ENCODE measurements at places on chromosomes 6 and 20.

- DNase-seq, result no peak
Measured at GRCh38 chr20:16216227-16216913, 356.9 kb downstream of the KIF16B start.

- no peak for DNase-seq
Measured at GRCh38 chr6:43999628-44000027, 127.6 kb downstream of the MRPL14 start.

DNA sequence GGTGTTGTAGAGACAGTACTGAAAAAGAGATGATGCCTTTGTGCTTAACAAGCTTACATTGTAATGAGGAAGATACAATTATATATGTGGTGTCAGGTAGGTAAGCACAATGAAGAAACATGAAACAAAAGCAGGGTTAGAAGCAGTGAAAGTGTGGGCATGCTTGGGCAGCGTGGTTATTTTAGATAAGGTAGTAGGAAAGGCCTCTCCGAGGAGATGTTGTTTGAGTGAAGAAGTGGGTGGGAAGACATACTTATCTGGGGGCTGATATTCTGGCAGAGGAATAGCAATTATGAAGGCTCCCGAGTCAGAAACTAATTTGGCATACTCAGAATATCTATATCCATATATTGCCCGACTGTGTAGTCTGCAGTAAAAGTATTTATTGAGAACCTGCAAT lies 4.7 kb downstream of the CDKAL1 start:
- no peak for DNase-seq

DNA sequence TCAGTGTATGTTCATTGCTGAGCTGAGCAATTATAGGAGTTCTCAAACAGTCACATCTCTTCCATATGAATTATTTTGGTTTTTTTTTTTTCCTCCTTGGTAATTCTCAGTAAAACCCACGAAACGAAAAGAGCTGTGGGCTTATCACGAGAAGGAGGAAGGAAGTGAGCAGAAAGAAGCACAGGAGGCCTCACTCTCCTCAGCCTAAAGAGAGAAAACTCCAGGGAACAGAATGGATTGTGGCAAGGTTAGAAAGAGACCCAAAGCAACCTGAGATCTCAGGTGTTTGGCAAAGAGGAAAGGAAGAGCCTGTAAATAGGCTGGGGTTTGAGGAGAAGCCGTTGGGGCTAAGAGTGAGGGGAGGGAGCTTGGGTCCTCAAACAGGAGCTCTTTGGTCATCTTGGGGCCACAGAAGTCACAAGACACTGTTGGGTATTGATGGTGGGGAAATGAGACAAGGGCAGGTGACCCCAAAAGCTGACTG lies 67.8 kb upstream of the CITED2 start:
- DNase-seq, result no peak

- DNase-seq, result no peak
Measured at GRCh38 chr6:127737768-127738167, 160.8 kb downstream of the C6orf58 start.

GRCh38 chr20:62475772-62476055 lies at the start of gene GATA5:
GATA5 (minus strand) TSS chr20:62475995; CDS start chr20:62475521, 474 bp downstream.
- no peak for DNase-seq

- no peak for DNase-seq
Measured at GRCh38 chr20:64231621-64232550, 23.7 kb upstream of the PCMTD2 start.

GRCh38 chr20:63448031-63448430 lies 24.4 kb downstream of the KCNQ2 start:
- DNase-seq, result peak; percentile 35

DNA sequence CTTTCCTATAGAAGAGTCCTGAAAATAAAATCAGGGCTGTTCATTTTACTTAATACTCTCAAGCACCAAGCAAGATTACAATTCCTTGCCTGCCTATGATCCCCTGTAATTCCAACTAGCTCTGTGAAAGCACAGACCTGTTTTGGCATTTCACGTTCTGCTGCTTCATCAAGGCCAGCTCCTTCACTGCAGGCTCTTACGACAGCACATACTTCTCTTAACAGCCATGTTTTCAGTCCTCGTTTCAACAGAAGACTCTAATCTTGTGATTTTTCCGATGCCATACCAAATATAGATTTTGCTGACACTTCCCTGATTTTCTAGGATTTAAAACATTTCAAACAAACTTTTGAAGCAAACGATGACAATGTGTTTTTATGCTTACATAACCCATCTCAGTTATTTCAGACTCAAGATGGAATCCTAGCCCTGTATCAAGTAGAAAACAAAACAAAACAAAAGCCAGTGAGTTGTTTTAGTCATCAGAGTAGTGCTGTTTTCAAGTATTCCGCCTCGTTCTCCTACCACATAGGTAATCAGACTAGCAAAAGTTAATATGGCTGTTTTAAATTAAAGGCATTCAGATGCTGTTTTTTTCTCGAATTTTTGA lies 616.5 kb upstream of the CITED2 start:
- no peak for DNase-seq

GRCh38 chr6:127539272-127539671 lies 20.1 kb upstream of the MTCL3 start:
- DNase-seq, result no peak

DNA sequence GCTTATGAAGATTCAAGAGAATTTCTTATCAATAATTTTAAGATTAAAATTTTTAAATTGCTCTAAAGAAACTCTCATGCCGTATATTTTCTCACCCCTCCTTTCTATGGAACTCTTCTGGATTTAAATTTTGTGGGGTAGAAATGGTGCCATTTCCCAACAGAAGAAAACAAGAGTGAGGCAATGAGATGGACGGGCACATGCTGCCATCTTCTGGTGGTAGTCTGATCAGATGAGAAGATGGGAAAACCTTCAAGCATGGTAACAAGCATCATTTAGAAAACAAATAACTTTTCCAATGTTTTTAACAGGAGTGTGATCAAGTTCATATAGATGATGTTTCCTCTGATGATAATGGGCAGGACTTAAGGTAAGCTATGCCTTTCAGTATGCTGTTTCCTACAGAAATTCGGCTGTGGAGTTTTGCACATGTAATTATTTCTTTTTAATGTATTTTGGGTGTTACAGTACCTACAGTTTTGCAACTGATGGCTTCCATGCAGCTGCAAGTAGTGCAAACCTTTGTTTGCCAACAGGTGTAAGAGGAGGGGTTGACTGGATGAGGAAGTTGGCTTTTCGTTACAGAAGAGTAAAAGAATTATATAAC lies 271.4 kb downstream of the EYA4 start:
- peak; percentile 16 for DNase-seq

- DNase-seq, result no peak
Measured at GRCh38 chr6:34177181-34177591, 31.3 kb upstream of the GRM4 start.

- no peak for DNase-seq
Measured at GRCh38 chr20:2814587-2815051, at the start of gene C20orf141. C20orf141 (plus strand) TSS chr20:2814987; CDS start chr20:2815185, 198 bp downstream.

- DNase-seq, result no peak
Measured at GRCh38 chr20:62560162-62560561, 82.1 kb upstream of the SLCO4A1 start.

All from occipital lobe (tissue), 3 donors.